Heart left ventricle (tissue), 16 donors: ENCODE measurements at places on chromosomes 5 and 9. TPM values are rescaled to one million over a fixed set of nuclear protein-coding genes. Genes with fewer than 3 reads are reported as not detected.
A peak's percentile ranks its signal among the peaks of the same experiment; 100 is the strongest.

Gene HSPA9
- 115 TPM for polyA plus RNA-seq

DNA sequence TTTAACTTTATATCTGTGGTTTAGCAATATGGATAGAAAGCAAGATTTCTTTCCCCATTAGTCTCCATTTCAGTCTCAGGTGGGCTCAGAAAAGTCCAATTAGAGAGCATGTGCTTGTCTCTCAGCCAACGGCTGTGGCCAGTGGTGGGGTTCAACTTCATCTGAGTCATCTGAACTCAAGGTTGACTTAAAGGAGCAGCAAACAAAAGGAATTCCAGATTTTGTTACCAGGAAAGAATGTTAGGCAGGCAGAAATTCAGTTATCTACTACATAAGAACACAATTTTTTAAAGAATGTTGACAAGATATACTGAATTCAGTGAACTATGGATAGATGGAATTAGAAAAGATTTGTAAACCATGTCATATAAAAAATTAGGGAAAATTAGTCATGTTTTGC lies 784.1 kb downstream of the MAT2B start:
- no peak for DNase-seq

DNA sequence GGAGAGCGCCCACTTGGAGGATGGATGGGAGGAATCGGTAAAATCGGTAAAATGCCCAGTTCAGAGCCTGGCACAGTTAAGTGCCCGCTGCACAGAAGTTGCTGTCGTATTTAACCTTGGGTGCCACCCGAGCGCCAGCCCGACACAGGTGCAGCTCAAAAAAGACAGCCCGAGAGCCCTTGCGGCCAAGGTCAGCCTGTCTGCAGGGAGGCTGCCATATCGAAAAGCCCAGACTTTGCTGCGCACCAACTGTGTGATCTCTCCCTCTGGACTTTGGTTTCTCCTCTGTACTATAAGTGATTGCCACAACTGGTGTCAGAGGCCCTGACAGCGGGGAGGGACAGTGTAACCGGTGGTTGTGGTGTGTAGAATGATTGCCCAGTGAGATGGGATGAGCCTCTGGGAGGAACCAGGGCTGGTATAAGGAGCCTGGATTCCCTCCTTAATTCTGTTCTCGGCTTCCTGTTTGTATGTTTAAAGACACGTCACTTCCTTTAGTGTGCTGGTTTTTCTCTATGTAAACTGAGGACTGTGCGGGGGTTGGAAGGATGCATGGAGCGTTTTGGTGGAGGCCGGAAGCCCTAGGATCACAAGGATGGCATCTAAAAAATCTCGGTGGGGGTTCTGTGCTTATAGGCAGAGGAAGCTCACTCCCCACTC lies 792 bp downstream of the NTMT1 start:
- no peak for DNase-seq

GRCh38 chr9:111298111-111298510 lies 31.9 kb downstream of the OR2K2 start:
- DNase-seq: no peak

Gene GKAP1
- 20.9 TPM for polyA plus RNA-seq

DNA sequence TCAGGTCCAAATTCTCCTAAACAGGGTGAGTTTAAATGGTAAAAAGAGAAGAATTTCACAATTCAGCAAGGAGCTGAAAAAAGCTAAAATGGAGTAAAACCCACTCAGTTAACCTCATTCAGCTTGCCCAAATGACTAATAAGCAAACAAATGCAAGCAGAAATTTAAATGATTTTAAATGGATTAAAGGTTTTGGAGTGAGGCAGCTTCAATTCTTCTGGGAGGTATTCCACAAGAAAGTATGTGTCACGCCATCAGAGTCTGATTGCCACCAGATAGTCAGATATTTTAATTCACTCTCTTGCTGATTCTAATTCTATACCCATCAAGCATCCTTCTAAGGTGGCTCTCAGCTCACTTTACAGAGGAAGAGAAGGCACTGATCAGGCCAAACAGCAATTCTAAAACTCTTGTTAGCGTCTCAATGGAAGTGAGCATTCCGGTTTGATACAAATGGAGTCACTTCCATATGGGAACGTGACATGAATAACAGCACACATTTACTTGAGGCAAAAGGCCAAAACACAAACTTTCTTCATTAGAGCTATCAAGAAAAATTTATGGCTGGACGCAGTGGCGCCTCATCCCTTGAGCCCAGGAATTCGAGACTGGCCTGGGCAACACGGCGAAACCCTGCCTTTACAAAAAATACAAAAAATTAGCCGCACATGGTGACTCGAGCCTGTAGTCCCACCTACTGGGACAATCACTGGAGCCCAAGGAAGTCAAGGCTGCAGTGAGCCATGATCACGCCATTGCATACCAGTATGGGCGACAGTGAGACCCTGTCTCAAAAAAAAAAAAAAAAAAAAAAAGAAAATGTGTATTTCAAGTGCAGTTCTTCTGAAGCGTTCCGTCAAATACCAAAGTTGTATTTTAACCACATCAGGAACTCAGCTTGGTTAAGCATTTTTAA lies 2.0 kb downstream of the CLK4 start:
- no peak for DNase-seq

GRCh38 chr9:12719431-12719830 lies 26.2 kb downstream of the TYRP1 start:
- no peak for DNase-seq

DNA sequence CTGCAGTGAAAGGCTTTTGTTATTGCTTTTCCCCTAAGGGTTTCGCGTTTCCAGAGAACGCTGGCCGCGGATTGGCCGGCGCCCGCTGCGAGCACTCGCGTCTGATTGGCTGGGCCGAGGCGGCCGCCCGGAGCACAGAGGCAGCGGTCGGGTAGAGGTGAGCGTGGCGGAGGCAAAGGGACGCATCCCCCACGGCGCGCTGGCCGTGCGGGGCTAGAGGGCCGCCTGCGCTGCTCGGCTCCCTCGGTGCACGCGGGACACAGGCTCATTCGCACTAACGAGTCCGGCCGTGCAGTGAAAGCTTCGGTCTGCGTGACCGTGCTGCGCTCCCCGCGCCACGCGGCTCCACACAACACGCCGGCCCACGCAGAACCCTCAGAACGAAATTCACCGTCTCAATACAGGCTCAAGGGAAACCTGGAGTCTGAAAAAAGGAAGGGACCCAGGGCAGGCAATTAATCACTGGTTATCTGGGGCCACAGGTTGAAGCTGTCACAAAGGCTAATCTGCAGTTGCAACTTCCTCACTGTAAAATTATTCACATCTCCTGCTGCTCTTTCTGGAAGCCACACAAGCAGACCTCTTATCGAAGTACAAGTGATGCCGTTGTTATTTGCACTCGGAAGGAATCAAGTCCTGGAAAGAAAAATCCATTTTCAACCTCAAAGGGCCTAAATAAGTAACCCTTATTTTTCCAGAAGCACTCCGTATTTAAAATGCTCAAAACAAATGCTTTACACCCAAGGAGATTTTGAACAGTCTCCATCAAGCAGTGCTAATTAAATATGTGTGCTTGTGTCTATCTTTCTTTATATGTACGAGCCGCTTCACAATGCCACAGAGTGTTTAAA lies 94.6 kb downstream of the ZNF608 start:
- peak; percentile 90 for DNase-seq

DNA sequence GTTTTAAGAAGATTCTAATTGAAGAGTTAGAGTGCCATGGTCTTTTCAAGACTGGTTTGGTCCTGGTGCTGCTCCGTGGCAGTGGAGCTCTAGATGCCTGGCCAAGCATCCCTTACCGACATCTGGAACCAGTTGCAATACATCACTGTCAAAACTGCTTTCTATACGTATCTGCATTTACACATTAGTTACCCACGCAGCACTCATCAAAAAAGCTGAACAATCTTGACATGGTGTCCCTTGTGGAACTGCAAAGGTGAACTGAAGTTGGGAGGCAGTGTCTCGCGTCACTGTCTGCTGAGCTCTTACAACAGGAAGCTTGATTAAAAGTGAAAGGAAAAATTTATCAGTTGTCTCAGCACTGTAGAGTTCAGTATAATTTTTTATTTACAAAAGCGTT lies 82.6 kb downstream of the PBX3 start:
- DNase-seq: peak; percentile 27

- no peak for DNase-seq
Observed at GRCh38 chr9:27496135-27496504, 28.0 kb upstream of the IFNK start.

Gene NKD2
- 2.6 TPM for polyA plus RNA-seq

Gene GARIN3
- polyA plus RNA-seq: not detected

GRCh38 chr5:168295574-168296201 lies 4.2 kb downstream of the WWC1 start:
- DNase-seq: no peak

DNA sequence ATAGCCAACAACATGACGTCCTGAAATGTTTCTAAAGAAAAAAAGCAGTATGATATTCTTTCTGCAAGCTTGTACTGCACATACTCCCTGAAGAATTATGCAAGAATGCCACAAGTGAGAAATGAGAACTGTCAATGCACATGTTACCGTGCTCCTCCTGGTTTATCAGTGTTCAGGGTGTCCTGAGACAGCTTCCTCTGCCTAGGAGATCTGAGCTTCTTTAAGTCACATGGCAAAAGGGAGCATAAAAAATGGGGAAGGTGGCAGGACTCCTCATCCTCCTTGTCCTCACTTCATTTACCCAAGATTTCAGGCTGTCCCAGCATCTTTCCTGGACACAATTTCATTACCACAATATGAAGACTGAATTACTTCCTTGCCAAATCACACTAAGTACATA lies 238.2 kb downstream of the GLIS3 start:
- no peak for DNase-seq

Gene SHROOM1
- 2.0 TPM for polyA plus RNA-seq

- DNase-seq: no peak
Observed at GRCh38 chr5:180041301-180042274, 30.0 kb downstream of the RNF130 start.

DNA sequence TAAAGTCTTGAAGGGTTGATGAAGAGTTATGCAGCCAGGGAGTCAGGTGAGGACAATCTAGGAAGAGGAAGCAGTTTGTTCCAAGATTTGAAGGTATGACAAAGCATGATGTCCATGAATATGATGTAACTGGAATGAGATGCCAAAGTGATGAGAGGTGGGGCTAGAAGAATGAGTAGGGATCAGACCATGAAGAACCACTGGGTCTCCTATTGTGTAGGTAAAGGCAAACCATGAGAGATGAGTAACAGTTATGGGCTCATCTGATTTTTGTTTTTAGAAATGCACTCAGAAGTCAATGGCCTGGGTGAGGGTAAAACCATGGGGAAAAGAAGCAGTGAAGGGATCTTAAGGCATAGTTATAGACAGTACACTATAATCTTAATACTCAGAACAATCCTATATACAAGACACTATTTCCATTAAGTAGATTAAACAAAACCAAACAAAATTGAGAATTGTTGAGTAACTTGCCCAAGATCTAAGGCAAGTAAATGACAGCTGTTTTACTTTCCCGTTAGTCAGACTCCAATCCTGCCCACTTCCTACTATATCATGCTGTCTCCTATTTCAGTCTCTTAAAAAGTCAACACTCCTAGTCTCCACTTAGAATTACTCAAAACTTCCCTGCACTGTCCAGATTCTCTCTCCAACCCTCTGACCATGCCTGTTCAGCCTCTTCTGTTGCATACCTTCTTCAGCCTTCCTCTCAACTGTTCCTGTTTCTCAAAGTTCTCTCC lies 393.8 kb upstream of the MEF2C start:
- DNase-seq: no peak

Gene ADAMTS6
- polyA plus RNA-seq: 0.28 TPM

DNA sequence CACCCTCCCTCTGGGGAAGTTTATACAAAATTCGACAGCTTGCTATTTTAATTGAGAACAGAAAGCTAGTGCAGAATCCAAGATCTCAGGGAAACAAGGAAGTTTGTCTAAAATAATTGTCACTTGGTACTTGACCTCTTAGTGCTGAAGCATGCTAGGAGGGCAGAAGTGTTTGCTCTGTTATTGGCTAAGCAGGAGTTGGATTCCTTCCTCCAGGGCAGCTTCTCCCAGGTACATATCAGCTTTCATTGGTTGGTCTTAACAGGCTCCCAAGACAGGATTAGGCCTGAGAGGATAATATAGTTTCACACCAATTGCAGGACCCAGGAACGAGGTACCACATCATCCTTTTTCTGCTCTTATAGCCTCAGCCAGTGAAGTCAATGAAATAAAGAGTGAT lies 432.8 kb downstream of the IRX1 start:
- DNase-seq: no peak

Gene GTF2H2C
- polyA plus RNA-seq: 16.5 TPM

GRCh38 chr5:73233053-73233460 lies 60.1 kb downstream of the TMEM174 start:
- no peak for DNase-seq

DNA sequence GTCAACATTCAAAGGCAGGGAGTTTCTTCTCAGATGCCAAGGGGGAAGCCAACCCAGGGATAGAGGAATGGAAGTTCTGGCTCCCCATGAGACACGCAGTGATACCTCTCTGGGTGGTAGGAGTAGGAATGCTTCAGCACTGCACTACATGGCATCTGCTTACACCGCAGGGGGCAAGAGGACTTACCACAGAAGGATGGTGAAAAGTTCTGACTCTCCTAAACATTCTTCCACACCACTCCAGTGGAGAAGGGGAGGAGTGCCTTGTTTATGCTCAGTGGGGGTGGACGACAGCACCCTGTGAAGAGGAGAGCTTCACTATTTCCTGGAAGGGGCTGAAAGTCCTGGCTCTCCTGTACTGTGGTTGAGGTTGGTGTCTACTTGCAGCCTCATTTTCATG lies 1011.3 kb upstream of the WWC1 start:
- no peak for DNase-seq

Gene FOXD4L3
- not detected for polyA plus RNA-seq

Gene ZNF189
- polyA plus RNA-seq: 19.3 TPM

DNA sequence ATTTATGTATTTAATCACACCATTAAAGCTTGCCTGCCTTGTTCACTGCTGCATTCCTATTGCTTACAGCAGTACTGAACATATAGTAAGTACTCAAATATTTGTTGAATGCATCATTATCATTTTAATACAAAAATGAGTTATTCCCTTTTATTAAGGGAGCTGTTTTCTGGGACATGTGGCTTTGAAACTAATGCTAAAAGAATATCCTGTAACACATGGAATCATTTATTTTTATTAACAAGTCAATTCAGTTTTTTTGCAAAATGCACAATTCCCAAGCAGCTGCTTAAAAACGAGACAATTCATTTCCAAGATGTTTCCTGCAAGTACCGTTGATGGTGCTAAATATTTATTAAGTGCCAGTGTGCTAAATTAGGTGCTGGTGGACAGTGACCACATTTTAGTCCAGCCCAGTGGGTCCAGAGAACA lies 148.3 kb upstream of the NR3C1 start:
- DNase-seq: no peak

DNA sequence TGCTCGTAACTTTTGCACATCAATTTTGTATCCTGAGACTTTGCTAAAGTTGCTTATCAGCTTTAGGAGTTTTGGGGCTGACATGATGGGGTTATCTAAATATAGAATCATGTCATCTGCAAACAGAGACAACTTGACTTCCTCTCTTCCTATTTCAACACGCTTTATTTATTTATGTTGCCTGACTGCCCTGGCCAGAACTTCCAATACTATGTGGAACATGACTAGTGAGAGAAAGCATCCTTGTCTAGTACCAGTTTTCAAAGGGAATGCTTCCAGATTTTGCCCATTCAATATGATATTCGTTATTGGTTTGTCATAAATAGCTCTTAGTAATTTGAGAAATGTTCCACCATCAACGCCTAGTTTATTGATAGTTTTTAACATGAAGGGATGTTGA lies 65.4 kb upstream of the CDH12 start:
- no peak for DNase-seq

GRCh38 chr9:91899219-91899563 lies 50.8 kb downstream of the ROR2 start:
- DNase-seq: no peak
